ENCODE measurements at places on chromosomes 2 and 18. TPM values are rescaled to one million over a fixed set of nuclear protein-coding genes. Genes with fewer than 3 reads are reported as not detected.

Gene ABCB11
- polyA plus RNA-seq = not detected

Gene SLC8A1
- 12.9 TPM for polyA plus RNA-seq

Gene HOXD10
- 28.2 TPM for polyA plus RNA-seq

Gene UGT1A4
- 0.84 TPM for polyA plus RNA-seq

All from kidney (tissue), 22 donors.